ENCODE measurements at places on chromosomes 4 and X. TPM values are rescaled to one million over a fixed set of nuclear protein-coding genes. Genes with fewer than 3 reads are reported as not detected.

DNA sequence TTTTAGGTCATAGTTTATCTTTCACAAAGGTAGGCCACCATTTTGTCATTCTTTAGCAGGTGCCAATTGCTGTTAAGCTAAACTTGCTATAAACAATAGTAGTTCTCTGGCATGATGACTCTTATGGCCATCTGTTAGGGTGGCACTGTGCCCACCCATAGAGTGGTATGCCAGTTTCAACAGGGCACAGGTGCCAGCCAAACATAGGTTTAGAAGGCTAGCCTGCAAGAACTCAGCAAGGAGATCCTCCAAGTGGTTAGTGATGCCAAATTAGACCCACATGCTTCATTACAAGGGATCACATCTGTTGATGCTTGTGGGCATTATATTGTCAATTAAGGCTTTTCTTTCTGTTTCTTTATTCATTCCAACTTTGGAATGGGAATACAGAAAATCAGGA lies 204.5 kb downstream of the FMR1NB start:
- no peak overlapping the region for H3K27ac ChIP-seq
- DNase-seq, result no peak
- no peaks in the 10 kb centered on the region for H3K36me3 ChIP-seq
- no peaks in the 10 kb centered on the region for H3K27me3 ChIP-seq

DNA sequence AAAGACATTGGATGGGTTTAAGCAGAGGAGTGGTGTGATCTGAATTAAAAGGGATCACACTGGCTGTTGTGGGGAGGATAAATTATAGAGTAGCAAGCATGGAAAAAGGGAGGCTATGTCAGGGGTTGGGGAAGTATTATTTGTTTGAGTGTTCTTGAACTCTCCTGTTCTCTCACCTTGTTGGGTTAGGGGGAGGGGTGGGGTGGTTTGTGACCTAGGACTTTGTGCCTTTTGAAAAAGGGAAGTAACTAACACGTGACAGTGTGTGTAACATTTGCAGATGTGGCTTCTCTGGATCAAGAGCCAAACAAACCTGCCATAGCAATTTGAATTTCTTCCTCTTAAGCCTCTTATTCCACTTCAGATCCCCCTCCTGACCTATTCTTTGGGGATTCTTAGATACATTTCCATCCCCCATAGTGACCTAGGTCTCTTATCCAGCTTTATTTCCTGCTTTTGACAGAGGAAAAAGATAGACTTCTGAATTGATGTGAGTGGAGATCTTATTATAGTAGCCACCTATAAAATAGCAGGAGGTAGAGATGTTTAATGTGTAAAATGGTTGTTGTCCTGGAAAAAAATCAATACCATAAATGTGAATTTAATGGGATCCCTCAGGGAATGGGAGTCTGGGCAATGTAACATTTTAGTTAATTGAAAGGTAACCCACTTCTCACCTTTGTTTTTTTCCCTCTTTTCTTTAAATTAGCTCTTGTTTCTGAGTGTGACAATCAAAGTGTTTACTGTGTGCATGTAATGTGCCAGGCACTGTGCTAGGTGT lies 120.4 kb downstream of the CT47B1 start:
- no peaks in the 10 kb centered on the region for H3K36me3 ChIP-seq
- DNase-seq, result no peak
- H3K27me3 ChIP-seq, result no peaks in the 10 kb centered on the region
- H3K4me3 ChIP-seq, result no peak overlapping the region
- H3K4me1 ChIP-seq, result no peaks in the 10 kb centered on the region

DNA sequence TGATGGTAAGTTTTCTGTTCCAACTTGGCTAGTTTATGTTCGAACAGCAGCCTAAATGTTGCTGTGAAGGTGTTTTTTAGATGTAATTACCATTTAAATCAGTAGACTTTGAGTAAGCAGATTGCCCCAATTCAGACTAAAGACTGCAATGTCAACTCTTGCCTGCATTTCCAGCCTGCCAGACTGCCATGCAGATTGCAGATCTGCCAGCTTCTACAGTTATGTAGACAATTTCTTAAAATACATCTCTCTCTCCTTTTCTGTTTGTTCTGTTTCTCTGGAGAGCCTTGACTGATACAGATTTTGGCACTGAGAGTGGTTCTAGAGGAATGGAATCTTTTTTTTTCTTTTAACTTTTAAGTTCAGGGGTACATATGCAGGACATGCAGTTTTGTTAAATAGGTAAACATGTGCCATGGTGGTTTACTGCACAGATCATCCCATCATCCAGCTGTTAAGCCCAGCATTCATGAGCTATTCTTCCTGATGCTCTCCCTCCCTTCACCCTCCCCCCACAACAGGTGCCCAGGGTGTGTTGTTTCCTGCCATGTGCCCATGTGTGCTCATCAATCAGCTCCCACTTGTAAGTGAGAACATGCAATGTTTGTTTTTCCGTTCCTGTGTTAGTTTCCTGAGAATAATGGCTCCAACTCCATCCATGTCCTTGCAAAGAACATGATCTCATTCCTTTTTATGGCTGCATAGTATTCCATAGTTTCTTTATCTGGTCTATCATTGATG lies 227.8 kb downstream of the CPE start:
- H3K4me1 ChIP-seq, result no peaks in the 10 kb centered on the region
- no peak for DNase-seq
- no peak overlapping the region for H3K4me3 ChIP-seq
- H3K27ac ChIP-seq, result no peak overlapping the region

DNA sequence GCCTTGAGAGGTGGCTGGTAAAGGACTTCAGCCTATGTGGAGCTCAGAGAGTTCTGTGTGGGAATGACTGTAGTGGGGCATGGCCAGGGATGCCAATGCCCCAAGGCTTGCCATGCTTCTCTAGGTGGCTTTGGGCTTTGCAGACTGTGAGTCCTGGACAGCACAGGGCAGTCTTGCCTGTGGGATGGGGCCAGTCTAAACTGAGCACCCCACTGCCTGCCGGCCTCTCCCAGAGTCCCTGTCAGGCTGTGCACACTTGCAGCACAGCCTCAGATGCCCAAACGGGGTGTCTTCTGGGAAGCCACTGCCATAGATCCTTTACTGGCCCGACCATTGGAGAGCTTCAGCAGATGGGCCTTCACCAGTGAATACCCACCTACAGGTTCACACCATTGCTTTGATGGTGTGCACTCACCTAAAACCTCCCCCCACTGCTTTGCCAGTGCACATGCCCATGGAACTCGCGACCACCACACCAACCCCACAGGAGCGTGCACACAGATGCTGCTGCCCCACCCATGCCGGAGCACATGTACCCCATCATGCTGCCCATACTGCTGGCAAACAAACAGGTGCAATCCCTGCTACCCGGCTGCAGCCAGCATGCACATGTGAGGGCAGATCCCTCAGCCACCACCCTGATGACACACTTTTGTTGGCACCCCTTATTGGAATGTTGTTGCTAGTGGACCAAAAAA lies 97.3 kb upstream of the CNKSR2 start:
- H3K4me1 ChIP-seq, result no peaks in the 10 kb centered on the region
- no peak for DNase-seq
- H3K27ac ChIP-seq, result no peak overlapping the region
- no peak overlapping the region for H3K4me3 ChIP-seq
- no peaks in the 10 kb centered on the region for H3K36me3 ChIP-seq
- no peaks in the 10 kb centered on the region for H3K27me3 ChIP-seq

DNA sequence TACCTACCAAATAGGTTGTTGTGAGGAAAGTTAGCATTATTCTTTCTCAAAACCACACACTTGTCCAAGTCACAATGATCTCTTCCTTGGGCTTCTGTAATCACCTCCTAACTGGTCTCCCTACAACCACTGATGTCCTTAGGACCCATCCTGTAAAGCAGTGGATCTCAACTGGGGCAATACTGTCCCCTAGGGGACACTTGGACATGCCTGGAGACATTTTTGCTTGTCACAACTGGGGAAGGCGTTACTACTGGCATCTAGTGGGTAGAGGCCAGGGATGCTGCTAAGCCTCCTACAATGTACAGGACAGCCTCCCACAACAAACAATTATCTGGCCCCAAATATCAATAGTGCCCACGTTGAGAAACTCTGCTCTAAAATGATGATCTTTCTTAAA lies 118.7 kb upstream of the AP1S2 start:
- H3K27me3 ChIP-seq, result no peaks in the 10 kb centered on the region
- H3K4me1 ChIP-seq, result no peaks in the 10 kb centered on the region
- no peaks in the 10 kb centered on the region for H3K36me3 ChIP-seq
- no peak overlapping the region for H3K4me3 ChIP-seq
- no peak overlapping the region for H3K27ac ChIP-seq

DNA sequence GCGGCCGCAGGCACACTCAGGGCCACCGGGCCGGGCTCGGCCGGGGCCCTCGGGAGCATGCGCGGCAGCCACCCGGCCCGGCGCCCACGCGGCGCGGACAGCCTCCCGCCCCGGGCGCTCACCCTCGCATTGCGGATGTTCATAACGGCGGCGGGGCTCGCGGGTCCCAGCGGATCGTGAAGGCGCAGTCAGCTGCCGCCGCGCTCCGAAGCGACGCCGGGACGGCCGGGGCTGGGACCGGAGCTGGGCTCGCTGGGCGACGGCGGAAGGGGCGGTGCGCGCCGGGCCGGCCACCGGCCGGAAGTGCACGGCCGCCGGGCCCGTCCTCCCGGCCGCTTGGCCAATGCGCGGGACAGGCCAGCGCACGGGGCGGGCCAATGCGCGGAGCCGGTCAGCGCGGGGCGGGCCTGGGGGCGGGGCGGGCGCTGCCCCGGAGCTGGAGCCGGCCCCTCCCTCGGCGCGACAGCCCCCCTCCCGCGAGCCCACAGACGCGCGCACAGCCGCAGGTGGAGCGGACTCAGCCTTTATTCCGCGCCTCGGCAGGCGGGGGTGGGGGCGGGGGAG lies at the start of gene NAA10:
Gene NAA10, minus strand, starts transcription at position 276 of the 564 bp plus-strand sequence. Its CDS starts 133 bp downstream, at position 143.
- peaks cover 15% of the 10 kb centered on the region for H3K4me1 ChIP-seq
- peaks cover 41% of the 10 kb centered on the region for H3K36me3 ChIP-seq
- H3K27me3 ChIP-seq, result no peaks in the 10 kb centered on the region
- H3K27ac ChIP-seq, result peak within 1 kb of the TSS; percentile 81
- peak within 1 kb of the TSS; percentile 80 for H3K4me3 ChIP-seq

GRCh38 chrX:11678158-11678557 lies 12.4 kb upstream of the ARHGAP6 start:
- H3K27me3 ChIP-seq, result no peaks in the 10 kb centered on the region
- no peak overlapping the region for H3K4me3 ChIP-seq
- no peak overlapping the region for H3K27ac ChIP-seq
- H3K4me1 ChIP-seq, result peaks cover 7% of the 10 kb centered on the region
- no peaks in the 10 kb centered on the region for H3K36me3 ChIP-seq
- DNase-seq, result no peak

DNA sequence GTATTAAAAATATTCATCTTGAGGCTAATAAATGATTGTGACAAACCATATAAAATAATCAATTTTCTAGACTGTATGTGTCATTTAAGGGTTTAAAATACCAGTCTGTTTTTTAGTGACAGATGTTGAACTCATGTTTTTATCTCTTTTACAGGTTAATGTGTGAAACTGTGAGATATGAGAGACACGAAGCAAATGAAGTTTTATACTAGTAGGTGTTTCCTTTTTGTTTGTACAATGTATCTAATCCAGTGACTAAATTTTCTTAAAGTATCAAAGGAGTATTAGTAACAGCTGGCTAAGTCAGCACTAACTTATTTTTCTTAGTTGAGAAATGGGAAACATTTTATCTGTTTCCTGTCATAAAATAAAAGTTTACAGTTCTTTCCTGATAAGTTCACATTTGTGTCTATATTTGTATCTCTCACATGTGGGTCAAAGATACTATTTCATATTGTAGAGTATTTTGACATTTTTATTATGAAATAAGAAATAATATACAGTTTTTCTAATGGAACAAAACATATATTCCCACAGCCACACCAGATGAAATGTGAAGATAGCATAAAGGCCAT lies 90.3 kb downstream of the RAPGEF2 start:
- H3K4me1 ChIP-seq, result peaks cover 25% of the 10 kb centered on the region
- peaks cover 4% of the 10 kb centered on the region for H3K36me3 ChIP-seq
- no peaks in the 10 kb centered on the region for H3K27me3 ChIP-seq
- no peak overlapping the region for H3K4me3 ChIP-seq

DNA sequence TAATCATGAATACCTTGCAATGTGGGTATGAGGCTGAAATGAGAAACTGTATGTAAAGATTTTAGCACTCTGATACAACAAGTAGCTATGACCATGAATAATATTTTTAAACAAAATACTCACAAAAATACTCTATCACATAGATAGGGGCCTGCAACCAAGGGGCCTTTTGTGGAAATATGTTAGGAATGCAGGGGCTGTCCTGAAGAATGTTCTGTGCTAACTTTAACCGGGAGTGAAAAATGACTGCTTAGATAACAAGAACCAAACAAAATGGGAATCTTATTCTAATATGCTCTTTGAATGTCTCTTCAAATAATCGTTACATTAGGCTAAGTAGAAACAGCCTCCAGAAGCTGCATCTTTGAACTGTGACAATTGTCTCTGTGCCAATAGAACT lies 37.9 kb upstream of the GYPA start:
- no peaks in the 10 kb centered on the region for H3K4me1 ChIP-seq
- DNase-seq, result no peak
- H3K27me3 ChIP-seq, result no peaks in the 10 kb centered on the region

GRCh38 chrX:154351183-154352011 lies 23.0 kb downstream of the FLNA start:
- no peaks in the 10 kb centered on the region for H3K4me1 ChIP-seq
- DNase-seq, result no peak
- peaks cover 39% of the 10 kb centered on the region for H3K36me3 ChIP-seq

DNA sequence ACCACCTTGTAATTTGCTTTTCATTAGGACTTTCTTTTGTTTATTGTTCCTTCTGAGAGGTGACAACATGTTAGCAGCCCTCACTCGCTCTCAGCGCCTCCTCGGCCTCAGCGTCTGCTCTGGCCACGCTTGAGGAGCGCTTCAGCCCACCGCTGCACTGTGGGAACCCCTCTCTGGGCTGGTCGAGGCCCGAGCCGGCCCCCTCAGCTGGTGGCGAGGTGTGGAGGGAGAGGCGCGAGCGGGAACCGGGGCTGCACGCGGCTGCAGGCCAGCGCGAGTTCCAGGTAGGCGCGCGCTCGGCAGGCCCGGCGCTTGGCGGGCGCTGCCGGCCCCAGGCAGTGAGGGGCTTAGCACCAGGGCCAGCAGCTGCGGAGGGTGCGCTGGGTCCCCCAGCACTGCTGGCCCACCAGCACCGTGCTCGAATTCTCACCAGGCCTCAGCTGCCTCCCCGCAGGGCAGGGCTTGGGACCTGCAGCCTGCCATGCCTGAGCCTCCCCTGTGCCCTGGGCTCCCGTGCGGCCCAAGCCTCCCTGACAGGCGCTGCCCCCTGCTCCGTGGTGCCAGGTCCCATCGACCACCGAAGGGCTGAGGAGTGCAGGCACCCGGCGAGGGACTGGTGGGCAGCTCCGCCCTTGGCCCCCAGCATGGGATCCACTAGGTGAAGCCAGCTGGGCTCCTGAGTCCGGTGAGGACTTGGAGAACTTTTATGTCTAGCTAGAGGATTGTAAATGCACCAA lies 9.2 kb upstream of the AP1AR start:
- no peak for DNase-seq
- H3K27ac ChIP-seq, result no peak overlapping the region
- H3K4me3 ChIP-seq, result no peak overlapping the region
- H3K27me3 ChIP-seq, result no peaks in the 10 kb centered on the region
- H3K36me3 ChIP-seq, result no peaks in the 10 kb centered on the region

The TRAM1L1 gene
- total RNA-seq, result 0.54 TPM

The CXCL8 gene
- 8.1 TPM for total RNA-seq

The GLRB gene
- 5.6 TPM for total RNA-seq

The ATP1B4 gene
- total RNA-seq, result 13.2 TPM
